Effector memory CD8-positive, alpha-beta T cell (primary cell): ENCODE measurements at places on chromosomes 3 and 15.

DNA sequence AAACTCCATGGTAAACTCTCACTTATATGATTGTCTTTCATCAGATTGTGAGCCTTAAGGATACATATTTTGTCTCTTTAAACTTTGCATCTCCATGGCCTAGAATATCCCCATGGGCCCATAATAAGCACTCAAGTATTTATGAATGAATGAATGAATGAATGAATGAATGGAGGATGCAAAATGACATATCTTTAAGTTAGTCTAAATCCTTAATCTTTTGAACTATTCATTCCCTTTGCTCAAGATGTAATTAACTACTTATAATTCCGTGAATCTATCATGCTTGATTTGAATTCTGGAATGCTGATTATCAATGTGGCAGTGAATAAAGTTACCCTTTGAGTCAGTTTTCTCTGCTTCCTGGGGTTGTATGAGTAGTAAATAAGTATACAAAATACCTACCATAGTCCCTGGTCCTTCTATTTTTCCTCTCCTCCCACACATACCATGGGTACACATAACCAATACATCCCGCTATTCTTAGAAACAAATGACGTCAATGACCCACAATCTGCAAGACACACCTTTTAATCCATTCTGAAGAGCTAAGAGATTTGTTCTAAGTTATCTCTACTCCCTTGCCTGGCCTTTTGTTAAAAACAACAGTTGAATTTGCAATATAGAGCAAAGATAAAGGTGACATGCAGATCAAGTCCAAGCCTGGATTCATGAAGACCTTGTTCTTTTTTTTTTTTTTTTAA, 94.5 kb downstream of the FBN1 start:
- no peak for DNase-seq

DNA sequence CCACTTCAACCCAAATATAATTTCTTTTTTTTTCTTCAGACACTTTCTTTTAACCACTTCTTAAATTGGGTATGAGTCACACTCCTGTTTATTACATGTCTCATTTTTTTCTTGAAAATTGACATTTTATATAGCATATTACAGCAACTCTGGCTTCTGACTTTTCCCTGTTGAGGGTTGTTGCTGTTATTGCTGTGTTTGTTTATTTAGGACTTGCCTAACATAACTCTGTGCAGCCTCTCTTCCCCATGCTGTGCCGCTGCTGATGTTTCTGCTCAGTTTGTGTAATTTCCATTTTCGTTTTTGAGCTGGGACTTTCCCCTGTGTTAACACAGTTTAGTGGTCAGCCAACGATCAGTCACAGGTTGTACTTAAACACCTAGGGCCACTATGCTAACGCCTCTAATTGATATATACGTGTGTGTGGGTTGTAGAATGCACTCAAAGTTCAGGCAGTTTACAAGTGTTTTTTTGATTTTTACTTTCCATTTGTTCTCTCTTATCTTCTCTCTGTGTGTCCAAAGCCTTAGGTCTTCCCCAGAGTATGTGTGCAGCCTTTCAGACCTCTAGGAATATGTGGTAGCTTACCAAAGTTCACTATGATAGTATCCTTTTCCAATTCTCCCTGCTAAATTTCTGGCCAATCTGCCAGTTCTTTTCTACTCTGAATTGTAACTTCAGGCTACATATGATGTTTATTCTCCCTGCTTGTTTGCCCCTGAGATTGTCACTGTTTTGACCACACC, 337.2 kb downstream of the ZBTB20 start:
- peak; percentile 21 for DNase-seq

GRCh38 chr15:70837476-70837875, 16.5 kb downstream of the LARP6 start:
- no peak for DNase-seq

- no peak for DNase-seq
Measured at GRCh38 chr15:90436952-90437351, 48.9 kb downstream of the IQGAP1 start.

DNA sequence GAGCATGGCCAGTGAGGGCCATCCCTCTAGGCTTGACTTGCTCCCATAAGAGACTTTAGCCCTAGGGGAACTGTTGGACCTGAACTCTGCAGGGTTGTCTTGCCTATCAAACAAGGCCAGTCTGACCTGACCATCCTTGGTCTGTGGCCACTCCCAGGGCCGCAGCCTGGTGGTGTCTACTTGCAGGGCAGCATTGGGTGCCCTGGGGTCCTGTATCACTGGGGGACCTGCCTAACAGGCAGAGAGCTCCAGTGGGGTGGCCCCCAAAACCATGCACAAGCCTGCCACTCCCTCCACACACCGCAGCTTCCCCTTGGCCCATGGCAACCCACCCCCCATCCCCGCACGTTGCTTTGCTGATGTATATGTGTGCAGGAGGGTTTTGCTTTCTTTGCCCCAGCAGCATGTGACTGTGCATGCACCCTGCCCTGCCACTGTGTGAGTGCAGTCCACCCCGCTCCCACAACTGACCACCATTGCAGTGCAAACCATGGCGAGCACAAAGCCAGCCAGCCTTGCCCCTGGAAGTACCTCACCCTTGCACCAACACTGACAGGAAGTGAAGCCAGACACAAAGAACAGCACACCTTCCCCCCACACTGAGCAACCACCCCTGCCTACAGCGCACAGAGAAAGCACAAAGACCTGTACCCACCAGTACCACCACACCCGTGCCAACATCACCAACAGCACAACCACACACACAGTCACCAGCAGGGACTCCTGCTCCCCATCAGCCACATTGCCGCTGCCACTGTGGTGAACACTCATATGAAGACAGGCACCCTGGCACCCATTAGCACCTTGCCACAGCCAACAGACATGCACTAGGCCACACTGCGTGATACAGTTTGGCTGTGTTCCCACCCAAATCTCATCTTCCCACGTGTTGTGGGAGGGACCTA, 88.8 kb downstream of the SENP7 start:
- no peak for DNase-seq

DNA sequence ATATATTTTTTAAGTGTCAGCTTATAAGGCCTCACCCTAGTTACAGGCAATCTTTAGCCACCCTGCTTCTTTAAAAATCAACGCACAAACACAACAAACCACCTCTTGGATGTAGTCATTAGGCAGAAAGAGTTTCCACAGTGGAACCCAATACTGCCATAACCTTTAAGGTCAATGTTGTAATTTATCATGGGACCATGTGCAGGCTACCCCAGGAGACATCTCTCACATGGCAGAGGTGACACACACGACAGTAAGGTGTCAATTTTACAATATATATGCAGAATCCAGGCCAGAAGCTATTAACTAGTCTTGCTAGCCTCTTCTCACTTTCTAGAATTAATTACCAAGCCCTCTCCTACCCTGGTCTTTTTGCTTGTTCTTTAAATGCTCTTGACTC, 336.5 kb downstream of the MAGI1 start:
- DNase-seq, result no peak

DNA sequence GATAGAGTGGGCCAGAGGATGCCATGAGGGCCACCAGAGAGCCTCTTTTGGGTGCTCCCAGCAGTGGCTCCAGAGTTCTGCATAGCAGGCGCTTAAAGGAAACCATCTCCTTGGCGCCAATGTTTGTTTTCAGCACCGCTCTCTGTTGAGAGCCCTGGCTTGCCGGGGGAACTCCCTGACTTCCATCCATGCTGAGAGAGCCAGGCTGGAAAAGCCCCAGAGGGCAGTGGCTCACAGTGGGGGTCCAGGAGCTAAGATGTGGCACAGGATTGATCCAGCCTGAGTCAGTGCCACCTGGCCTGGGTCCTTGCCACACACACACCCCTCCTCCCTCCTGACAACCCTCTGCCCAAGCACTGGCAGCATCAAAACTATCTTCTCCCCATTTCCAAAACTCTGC, 50.4 kb upstream of the HACD2 start:
- DNase-seq, result no peak

GRCh38 chr3:134338516-134339261, 35.6 kb downstream of the AMOTL2 start:
- DNase-seq, result no peak

GRCh38 chr15:29570948-29571791, 251.1 kb downstream of the TJP1 start:
- no peak for DNase-seq

DNA sequence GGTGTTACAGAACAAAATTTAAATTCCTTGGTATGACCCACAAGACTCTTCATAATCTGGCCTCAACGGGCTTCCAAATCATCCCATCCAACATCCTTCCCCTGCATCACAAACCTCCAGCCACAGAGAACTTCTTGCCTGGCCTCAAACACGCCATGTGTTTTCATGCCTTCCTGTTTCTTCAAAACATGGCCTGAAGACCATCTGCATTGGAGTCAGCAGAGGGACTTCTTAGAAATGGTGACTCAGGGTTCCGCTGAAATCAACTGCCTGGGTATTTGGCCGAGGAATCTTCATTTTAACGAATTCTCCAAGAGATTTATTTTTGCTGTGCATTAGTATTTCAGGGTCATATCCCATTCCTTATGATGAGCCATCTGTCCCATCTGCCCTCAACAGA, 138.1 kb upstream of the RAP2B start:
- no peak for DNase-seq

GRCh38 chr3:20060974-20061685, 20.9 kb downstream of the KAT2B start:
- DNase-seq, result no peak

DNA sequence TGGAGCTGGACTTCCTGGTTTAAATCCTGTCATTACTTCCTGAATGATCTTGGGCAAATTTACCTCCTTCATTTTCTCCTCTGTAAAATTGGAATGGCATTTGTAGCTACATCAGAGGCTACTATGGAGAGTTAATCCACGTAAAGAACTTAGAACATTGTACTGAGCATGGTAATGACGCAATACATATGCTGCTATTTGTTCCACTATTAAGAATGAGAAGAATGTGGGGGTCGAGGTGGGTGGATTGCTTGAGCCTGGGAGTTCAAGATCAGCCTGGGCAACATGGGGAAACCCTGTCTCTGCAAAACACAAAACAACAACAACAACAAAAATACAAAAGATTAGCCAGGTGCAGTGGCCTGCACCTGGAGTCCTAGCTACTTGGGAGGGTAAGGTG, 250.6 kb downstream of the RYR3 start:
- DNase-seq, result no peak

- DNase-seq, result no peak
Measured at GRCh38 chr3:43222590-43222989, 63.8 kb upstream of the SNRK start.

GRCh38 chr3:48273594-48274211, 32.8 kb downstream of the ZNF589 start:
- peak; percentile 48 for DNase-seq

- no peak for DNase-seq
Measured at GRCh38 chr3:173089283-173089682, 51.8 kb downstream of the SPATA16 start.

DNA sequence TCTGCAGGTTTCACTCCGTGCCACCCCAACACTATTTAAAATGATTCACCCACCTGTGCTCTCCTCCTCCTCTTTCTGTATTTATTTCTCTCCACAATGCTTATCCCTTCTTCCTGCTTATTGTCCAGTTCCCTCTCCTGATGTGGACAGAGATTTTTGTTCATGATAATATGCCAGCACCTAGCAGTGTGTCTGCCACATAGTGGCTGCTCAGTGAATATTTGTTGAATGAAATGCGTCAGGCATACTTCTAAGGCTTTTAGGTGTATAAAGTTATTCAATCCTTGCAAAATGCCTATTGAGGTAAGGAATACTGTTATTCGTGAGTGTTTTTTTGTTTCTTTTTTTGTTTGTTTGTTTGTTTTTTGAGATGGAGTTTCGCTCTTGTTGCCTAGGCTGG, 67.5 kb upstream of the MME start:
- no peak for DNase-seq

DNA sequence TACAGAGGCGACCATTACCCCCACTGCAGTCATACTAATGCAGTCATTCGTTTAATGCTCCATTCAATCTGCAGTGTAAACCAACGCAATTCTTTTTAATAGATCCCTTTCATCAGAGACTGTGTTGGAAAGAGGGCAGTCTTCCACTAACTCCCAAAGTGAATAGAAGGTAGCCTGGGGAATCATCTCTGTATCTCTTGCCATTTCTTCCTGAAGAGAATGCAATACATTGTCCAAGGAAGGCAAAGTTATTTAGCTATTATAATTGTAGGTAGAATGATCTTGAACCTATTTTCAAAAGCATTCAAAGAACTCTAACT, 1.3 kb upstream of the SLITRK3 start:
- no peak for DNase-seq

- DNase-seq, result no peak
Measured at GRCh38 chr3:54962200-54962599, 34.3 kb upstream of the LRTM1 start.

GRCh38 chr15:91238644-91239425, 138.8 kb downstream of the SV2B start:
- no peak for DNase-seq

DNA sequence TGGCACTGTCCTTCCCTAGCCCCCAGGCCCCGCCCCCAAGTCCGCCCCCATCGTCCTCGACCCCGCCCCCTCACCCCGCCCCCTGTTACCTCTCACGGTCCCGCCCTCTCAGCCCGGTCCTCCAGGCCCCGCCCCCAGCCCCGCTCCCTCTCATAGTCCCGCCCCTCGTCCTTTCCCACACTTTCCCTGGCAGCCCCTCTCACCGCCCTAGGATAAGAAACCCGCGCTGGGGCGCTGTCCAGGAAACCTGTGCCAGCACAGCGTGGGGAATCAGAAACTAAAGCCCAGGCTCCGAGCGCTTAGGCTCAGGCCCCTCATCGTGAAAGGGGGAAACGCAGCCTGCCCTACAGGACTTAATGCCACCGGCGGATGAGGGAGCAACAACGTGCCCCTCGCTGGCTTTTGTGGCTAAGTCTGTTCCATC, 20.9 kb downstream of the TRPM1 start:
- DNase-seq, result peak; percentile 2

DNA sequence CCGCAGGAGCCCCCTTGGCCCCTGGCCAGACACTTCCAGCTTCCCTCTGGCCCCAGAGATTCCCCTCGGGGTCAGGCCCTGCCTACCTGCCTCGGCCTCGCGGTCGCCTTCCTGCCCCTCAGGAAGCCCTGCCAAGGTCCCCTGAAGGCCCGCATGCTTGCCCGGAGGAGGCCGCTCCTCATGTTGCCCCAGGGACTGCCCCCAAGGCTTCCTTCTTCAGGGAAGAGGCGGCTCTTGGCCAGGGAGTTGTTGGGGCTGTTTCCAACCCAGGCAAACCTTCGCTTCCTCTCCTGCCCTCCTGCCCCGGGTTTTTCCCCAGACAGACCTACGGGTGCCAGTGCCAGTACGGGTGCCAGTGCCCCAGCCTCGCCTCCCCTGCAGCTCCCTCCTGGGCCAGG, 13.5 kb upstream of the MUC4 start:
- no peak for DNase-seq
